ENCODE measurements at places on chromosomes 5 and 9. TPM values are rescaled to one million over a fixed set of nuclear protein-coding genes. Genes with fewer than 3 reads are reported as not detected.

- no peak for DNase-seq
These were observed 60.4 kb downstream of the USP20 start for GRCh38 chr9:129895376-129896268.

GRCh38 chr9:94650949-94651348 lies 11.6 kb upstream of the FBP1 start:
- DNase-seq: no peak

DNA sequence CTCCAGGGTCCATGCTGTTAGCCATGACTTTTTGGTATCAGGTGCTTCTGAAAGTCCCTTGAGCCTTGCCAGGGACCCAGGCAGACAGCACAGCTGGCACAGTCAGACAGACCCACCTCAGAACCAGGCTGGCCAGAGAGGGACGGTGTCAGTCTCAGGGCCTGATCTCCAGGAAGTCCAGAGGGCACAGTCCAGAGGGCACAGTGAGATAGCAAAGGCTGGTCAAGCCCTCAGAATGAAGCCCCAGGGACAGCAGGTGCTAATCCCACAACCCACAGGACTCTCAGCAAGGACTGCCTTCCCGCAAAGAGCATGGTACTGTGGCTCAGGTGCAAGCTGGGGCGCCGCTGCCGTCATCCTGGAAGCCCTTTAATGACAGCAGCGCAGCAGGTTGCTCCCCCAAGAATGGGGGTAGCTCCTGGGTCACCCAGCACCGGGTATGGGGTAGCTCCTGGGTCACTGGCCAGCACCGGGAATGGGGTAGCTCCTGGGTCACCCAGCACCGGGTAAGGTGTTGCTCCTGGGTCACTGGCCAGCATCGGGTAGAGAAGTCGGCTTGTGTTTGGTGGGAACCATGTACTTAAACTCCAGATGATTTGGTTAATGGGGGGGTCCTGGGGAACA lies 105.6 kb upstream of the PHYKPL start:
- no peak for DNase-seq

Gene INSL4
- not detected for total RNA-seq

Gene C5orf52
- not detected for total RNA-seq

Measured in suprapubic skin (tissue), 4 donors.